ENCODE measurements at places on chromosomes 5 and 9.
A peak's percentile ranks its signal among the peaks of the same experiment; 100 is the strongest.

- DNase-seq = no peak
These were observed 618.1 kb downstream of the SLCO4C1 start for GRCh38 chr5:101677961-101678360.

DNA sequence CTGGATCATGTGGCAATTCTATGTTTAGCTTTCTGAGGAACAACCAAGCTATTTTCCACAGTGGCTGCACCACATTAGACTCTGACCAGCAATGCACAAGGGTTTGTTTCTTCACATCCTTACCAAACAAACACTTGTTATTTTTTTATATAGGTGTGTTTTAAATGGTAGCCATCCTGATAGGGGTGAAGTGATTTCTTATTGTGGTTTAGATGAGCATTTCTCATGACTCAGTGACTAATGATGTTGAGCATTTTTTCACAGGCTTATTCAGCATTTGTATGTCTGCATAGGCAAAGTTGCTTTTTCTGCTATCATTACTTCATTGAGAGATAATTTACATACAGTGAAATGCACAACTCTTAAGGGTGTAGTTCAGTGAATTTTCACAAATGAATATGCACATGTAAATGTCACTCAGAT is 36.0 kb downstream of the ANKRD33B start:
- DNase-seq = no peak

- DNase-seq = no peak
These were observed 97.1 kb downstream of the DTWD2 start for GRCh38 chr5:118891252-118891651.

GRCh38 chr9:23826120-23826629 is at the start of gene ELAVL2:
TSS of gene ELAVL2 (minus strand) at chr9:23826240. CDS start at chr9:23762234, 64,006 bp downstream.
- DNase-seq = peak; percentile 41

- DNase-seq = no peak
These were observed 71.9 kb downstream of the ZNF354C start for GRCh38 chr5:179131886-179132585.

DNA sequence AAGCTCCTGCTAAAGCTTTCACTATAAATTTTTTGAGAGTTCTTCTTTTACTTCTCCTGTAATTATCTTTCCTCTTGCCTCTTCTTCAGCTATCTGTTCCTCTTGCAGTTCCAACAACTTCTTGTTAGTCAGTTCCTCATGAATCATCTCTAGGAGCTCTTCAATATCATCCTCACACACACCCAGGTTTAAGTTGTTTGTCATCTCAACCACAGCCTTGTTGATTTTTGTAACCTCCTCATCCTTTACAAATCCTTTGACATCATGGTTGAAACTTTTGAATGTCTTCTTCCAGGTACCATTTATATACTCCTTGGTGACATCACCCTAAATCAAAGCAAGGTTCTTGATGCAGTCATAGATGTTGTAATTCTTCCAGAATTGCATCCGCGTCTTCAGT is 106.3 kb upstream of the MAMDC2 start:
- no peak for DNase-seq

DNA sequence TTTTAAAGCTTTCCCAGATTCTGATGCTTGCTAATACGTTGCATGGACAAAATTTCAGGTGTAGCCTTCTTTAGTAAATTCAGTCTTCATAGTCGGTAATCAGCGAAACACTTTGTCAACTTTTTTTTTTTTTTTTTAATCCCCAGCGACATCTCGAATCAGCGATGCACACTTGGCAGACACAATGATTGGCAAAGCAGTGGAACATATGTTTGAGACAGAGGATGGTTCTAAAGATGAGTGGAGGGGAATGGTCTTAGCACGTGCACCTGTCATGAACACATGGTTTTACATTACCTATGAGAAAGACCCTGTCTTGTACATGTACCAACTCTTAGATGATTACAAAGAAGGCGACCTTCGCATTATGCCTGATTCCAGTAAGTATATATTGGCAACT is 66.8 kb upstream of the NXNL2 start:
- no peak for DNase-seq

- no peak for DNase-seq
These were observed 122.2 kb downstream of the FGF10 start for GRCh38 chr5:44266882-44267576.

- DNase-seq = no peak
These were observed 722 bp upstream of the LHX3 start for GRCh38 chr9:136205707-136205992.

DNA sequence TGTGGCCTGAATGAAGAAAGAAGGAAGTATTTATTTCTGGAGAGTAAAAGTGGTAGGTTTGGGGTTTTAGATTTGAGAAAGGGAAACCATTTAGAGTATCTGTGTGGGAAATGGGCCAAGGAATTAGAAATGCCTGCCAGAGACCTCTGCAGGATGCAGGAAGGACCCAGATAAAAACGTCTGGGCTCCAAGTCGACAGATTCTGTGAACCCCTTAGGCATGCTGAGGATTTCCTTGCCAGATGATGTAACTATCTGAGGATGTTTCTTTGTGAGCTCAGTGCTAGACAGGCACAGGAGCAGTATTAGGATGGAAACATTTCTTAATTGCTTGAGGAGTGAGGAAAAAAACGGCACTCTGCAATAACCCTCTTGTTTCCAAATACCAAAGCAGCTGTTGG is 251.8 kb upstream of the DMRT1 start:
- DNase-seq = no peak

- DNase-seq = no peak
These were observed 192.7 kb downstream of the LRRC70 start for GRCh38 chr5:62771341-62771740.

GRCh38 chr5:43994352-43994708 is 391.4 kb downstream of the NNT start:
- DNase-seq = no peak

DNA sequence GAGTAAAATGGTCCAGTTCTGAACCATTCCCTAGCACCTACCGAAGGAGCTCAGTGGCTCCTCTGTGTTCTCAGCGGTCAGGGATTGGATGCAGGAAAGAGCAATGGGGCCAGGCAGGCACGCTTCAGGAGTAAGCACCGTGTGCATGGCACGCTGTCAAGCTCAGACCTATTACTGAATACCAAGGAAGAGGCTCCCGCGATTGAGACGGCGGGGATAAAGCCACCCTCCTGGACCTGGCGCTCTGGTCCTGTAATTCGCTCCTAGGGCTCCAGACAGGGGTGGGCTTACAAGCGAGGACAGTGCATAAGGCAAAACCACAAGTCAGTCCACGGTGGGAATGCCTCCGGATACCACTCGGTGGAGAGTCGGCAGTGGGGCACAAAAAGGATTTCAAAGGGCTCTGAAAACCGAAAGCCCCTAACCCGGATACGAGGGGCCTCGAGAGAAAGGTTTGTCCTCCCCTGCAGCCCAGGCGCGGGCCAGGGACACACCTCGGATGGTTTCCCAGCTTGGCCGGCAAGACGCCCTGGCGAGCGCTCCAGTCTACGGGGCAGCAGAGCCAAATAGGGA is 988 bp downstream of the OXCT1 start:
- peak; percentile 23 for DNase-seq

DNA sequence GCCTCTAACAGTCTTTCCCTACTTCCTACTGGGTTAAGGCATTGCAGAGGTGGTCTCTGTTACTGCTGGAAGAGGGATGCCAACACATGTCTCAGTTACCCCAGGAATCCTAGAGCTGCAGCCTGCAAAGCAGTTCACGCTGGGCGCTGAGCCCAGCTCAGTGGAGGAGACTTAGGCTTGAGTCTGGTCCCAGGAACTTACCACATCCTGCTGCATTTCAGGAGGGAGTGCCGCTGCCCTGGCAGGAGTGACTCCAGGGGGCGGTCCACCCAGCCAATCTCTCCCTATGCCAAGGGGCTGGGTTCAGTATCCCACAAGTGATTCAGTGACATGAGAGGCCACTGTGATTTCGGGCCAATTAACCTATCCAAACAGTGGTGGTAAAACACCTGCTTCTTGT is 7.6 kb downstream of the TTC16 start:
- no peak for DNase-seq

DNA sequence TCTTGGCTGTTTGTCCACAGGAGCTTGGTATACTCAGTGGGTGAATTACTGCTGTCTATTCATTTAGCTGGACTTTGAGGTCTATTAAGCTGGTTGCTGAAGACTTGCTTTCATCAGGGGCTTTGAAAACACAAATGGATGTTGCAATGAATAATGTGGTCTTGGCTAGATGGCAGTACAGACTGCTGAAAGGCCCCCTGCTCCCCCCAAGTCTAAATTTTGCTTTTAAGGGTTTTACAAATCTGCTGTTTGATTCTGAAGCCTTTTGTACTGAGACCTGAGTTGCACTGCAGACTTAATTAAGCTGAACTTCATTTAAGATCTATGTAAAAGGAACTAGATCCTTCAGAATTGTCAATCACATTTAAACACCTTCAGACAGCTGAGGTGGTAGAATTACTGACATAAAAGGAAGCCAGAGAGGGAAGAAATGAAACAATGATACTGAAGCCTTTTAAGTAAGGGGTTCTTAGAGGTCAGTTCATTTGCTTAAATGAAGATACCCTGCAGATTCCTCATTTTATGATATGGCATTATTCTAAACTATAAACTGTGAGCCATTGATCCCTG is 37.3 kb downstream of the KCTD16 start:
- DNase-seq = no peak

DNA sequence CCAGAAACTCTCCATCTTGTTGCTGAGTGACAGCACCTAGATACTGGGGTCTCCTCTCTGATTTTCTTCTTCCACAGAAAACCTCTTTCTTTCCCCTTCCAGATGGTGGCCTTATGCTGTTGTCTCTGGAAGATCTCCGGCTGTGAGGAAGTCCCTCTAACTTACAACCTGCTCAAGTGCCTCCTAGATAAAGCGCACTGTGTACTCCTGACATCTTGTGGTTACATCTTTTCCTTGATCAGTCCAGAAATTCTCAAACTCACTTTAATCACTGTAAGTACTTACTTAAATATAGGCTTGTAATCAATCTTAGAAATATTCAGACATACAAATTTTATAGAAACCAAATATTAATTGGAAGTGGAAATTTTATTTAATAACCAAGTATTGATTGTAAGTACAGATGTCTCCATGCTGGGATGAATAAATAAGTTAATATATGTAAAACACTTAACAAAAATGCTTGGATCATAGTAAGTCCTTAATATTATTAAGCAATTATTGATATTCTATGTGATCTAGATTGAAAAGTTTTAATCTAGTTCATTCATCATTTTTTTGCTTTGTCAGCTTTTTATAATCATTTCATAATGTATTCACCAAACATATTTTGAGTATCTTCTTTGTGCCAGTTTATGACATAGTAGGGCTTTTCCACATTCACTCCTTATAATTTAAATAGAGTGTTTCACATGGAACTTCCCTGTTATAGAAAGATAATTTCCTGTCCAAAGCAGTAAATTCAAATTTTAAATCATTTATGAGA is 1381.4 kb upstream of the CDH6 start:
- no peak for DNase-seq

- no peak for DNase-seq
These were observed 287.2 kb downstream of the ZSWIM6 start for GRCh38 chr5:61619289-61619688.

- DNase-seq = no peak
These were observed 132.2 kb upstream of the ASTN2 start for GRCh38 chr9:117546894-117547678.

GRCh38 chr5:74257645-74258313 is 382.7 kb downstream of the ENC1 start:
- DNase-seq = no peak

DNA sequence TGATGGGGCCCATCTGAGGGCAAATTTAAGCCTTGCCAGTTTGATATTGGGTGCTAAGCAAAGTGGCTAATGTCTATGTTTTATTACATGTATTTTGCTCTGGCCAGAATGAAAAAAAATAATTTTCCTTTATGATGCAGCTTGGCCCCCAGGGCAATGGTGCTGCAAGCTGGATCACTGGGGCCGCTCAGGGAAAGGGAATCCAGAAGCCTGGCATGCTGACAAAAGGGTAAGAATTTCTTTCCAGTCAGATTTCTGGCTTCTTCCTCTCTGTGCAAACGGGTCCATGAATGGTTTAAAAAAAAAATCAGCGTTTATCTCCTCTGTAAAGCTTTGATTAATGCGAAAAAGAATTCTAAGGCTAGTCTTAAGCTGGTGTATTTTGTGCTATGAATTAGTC is 138.4 kb downstream of the MAPKAP1 start:
- DNase-seq = no peak
